ENCODE measurements at places on chromosomes 3 and 15. TPM values are rescaled to one million over a fixed set of nuclear protein-coding genes. Genes with fewer than 3 reads are reported as not detected.

Gene SAMMSON
- total RNA-seq: not detected

Gene RASGRF1
- total RNA-seq: 1.1 TPM

GRCh38 chr3:55946574-55947160 lies 459.6 kb upstream of the WNT5A start:
- no peaks in the 10 kb centered on the region for H3K4me1 ChIP-seq
- DNase-seq: no peak
- no peaks in the 10 kb centered on the region for H3K36me3 ChIP-seq
- H3K27ac ChIP-seq: no peak overlapping the region
- H3K27me3 ChIP-seq: no peaks in the 10 kb centered on the region

DNA sequence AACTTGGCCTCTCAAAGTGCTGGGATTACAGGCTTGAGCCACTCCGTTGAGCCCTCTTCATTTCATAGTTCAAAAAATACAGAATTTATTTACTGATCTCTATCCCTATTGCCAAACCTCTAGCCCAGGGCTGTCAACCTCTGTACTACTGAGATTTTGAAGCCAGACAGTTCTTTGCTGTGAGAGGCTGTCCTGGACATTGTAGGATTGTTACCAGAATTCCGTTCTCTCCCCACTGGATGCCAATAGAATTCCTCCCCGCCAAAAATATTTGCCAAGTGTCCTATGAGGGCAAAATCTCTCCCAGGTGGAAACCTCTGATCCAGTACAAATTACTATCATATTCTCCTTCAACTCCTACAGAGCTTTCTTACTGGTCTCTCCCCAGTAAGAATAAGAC lies 29.6 kb upstream of the ADAMTS9 start:
- H3K27me3 ChIP-seq: no peaks in the 10 kb centered on the region
- no peaks in the 10 kb centered on the region for H3K4me1 ChIP-seq

- DNase-seq: no peak
- H3K36me3 ChIP-seq: no peaks in the 10 kb centered on the region
- H3K27me3 ChIP-seq: no peaks in the 10 kb centered on the region
- H3K4me1 ChIP-seq: peaks cover 13% of the 10 kb centered on the region
- no peak overlapping the region for H3K4me3 ChIP-seq
Measured at GRCh38 chr3:107662124-107662507, 139.4 kb downstream of the BBX start.

GRCh38 chr3:45985532-45986302 lies 9.9 kb downstream of the FYCO1 start:
- no peaks in the 10 kb centered on the region for H3K4me1 ChIP-seq
- H3K27me3 ChIP-seq: no peaks in the 10 kb centered on the region
- peaks cover 15% of the 10 kb centered on the region for H3K36me3 ChIP-seq

GRCh38 chr15:85009435-85009834 lies 27.8 kb downstream of the PDE8A start:
- no peaks in the 10 kb centered on the region for H3K27me3 ChIP-seq
- H3K4me3 ChIP-seq: no peak overlapping the region
- no peak overlapping the region for H3K27ac ChIP-seq
- no peak for DNase-seq
- peaks cover 41% of the 10 kb centered on the region for H3K4me1 ChIP-seq

GRCh38 chr3:96319166-96319565 lies 495.2 kb upstream of the EPHA6 start:
- H3K27me3 ChIP-seq: no peaks in the 10 kb centered on the region
- H3K27ac ChIP-seq: no peak overlapping the region
- H3K4me1 ChIP-seq: no peaks in the 10 kb centered on the region

DNA sequence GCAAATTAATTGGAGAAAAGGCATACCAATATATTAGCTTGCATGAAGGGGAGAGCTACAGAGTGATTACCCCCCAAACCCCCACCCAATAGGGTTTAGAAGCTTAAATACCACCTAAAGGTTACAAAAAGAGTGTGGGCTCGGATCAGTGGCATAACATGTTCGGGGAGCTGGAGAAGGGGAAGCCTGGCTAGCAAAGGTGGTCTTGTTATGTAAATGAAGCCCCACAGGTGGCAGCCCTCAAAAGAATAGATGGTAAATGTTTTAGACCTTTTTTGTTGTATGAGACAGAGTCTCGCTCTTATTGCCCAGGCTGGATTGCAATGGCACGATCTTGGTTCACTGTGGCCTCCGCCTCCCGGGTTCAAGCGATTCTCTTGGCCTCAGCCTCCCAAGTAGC lies 10.9 kb upstream of the PXK start:
- no peaks in the 10 kb centered on the region for H3K27me3 ChIP-seq
- H3K36me3 ChIP-seq: peaks cover 2% of the 10 kb centered on the region
- no peak overlapping the region for H3K27ac ChIP-seq
- H3K4me3 ChIP-seq: no peak overlapping the region

DNA sequence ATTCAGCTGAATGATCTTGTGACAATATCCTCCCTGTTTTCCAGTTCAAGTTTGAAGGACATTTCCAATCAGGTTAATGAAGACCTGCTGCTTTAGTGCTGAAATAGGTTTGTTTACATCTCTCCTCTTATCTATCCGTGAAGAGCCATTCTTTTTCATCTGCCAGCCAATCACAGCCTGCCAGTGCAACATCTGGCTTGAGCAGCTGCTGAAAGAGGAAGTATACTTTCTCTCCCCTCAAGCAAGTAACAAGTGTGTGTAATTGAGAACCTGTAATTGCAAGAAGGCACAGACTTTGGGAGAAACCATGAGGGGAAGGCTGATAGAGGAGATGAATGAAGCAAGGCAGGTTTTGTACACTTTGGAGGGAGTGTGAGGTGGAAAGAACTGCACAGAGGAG lies 404.3 kb downstream of the AGBL1 start:
- H3K27me3 ChIP-seq: no peaks in the 10 kb centered on the region
- no peaks in the 10 kb centered on the region for H3K36me3 ChIP-seq
- no peaks in the 10 kb centered on the region for H3K4me1 ChIP-seq
- DNase-seq: no peak
- H3K27ac ChIP-seq: no peak overlapping the region
- no peak overlapping the region for H3K4me3 ChIP-seq

DNA sequence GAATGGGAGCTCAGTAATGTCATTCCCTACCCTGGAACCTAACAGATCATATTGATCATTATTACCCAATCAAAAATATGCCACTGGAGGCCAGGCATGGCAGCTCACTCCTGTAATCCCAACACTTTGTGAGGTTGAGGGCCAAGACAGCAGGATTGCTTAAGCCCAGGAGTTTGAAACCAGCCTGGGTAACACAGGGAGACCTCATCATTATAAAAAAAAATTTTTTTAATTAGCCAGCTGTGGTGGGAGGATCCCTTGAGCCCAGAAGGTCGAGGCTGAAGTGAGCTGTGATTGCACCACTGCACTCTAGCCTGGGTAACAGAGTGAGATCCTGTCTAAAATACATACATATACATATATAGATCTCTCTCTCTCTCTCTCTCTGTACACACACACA lies 10.2 kb downstream of the IGDCC4 start:
- no peak overlapping the region for H3K27ac ChIP-seq
- H3K4me1 ChIP-seq: peaks cover 20% of the 10 kb centered on the region
- DNase-seq: no peak
- no peak overlapping the region for H3K4me3 ChIP-seq
